Coronary artery (tissue), 2 donors: ENCODE measurements at places on chromosomes 7 and 10.

GRCh38 chr7:45197461-45197860 is 39.9 kb downstream of the RAMP3 start:
- no peak for DNase-seq

DNA sequence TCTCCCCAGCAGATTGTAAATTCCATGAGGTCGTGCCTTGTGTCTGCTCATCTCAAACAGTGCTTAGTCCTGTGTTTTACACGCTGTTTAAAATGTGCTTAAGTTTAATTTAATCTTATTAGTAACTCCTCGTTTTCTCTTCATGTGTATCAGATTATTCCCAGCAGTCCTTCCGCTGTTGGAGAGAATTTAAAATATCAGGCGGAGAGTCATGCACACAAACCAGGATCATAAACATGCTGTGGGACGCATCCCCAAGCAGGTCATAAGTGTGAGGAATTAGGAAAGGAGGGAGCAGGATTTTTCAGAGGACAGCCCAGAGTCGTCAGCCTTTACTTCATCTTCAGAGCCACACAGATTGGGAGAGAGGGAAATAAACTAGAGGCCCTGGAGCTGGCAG is 4.2 kb upstream of the SORBS1 start:
- DNase-seq, result no peak

DNA sequence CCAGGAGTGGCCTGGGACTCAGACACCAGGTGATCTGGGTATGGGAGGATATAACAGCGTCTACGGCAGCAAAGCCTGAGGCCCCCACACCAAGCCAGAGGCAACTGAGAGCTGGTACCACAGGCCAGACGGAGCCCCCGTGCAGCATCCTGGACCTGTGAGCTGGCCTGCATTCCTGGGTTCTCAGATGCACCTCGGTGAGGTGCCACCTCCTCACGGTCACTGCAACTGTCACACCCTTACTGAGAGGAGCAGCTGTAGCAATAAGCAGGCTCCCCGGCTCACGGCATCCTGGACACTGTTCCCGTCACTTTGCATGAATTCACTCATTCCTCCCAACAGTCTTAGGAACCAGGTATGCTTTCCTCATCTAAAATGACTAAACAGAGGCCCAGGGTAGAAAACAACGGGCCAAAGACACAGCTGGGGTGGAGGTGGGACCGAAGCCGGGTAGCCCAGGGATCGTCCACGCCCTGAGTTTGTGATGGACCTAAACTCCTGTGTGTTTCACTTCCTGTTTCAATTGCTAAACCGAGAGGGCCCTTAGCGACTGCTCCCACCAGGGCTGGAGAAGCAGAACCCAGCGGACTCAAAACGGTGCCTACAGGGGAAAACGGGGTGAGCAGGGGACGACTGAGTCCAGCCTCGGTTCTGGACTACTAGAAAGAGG is 98.7 kb downstream of the CTBP2 start:
- no peak for DNase-seq

- DNase-seq, result no peak
Measured at GRCh38 chr7:121480058-121480457, 84.0 kb upstream of the FAM3C start.

- DNase-seq, result no peak
Measured at GRCh38 chr10:115046686-115047236, 46.4 kb upstream of the ATRNL1 start.

DNA sequence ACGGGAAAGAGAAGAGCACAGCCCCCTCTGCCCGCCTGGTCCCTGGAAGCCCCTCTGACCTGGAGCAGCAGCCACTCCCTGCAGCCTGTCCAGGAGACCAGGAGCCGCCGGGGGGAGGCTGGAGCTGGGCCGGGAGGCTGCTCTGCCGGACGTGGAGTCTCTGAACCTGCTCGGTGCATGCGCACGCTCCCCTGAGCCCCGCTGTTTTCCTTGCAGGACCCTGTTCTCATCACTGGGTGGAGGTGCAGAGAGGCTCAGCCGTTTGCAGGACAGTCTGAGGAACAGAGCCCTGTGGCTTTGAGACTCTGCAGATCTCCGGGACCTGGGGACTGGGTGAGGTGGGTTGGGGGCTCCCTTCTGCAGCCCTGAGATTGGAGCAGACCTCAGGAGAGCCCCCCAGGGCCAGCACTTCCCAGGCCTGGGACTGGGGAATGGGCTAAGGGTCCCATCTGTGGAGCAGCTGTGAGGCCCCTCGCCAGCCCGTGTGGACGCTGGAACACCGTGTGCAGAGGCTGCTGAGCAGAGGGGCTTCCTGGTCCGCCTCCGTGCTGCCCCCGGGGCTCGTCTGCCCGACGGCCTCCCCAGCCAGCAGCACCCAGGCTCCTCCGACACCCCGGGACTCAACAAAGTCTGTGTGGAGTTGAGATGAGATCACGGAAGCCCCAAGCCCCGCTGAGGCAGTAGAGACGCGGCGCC is 48.5 kb upstream of the ADGRA1 start:
- DNase-seq, result no peak

DNA sequence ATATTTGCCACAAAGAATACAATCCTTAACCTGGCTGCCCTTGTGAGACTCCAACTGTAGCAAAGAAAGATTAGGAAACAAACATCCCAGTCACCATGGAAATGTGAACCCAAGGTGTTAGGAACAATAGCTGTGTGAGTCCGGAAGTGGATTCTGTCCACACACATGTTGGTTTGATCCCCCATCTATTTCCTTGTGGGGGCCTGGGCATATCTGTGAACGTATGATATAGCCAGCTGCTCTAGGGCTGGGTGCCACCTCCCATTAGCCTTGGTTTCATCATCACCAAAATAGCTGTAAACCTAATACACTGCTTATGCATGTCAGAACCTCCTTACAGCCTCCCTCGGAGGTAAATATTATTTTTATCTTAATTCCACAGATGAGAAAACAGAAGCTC is 26.4 kb downstream of the GRK5 start:
- no peak for DNase-seq

GRCh38 chr7:82194016-82194643 is 249.4 kb downstream of the CACNA2D1 start:
- DNase-seq, result no peak

DNA sequence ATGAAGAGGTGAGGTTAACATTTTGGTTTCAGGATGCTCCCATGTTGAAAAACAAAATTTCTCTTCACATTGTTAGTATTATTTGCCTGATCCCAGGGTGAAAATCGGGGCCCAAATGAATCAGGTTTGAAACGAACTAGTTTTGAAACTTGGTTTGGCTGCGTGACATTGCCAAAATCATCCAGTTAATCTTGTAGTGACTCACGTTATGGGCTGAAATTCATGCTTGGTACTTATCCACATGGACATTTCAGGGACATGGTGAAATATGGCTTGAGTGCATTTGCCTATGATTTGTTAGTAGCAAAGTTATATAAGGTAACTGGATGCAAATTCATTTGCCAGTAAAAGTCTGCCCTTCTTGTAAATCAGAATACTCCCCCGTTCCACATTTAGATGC is 97.3 kb downstream of the CFAP58 start:
- no peak for DNase-seq

DNA sequence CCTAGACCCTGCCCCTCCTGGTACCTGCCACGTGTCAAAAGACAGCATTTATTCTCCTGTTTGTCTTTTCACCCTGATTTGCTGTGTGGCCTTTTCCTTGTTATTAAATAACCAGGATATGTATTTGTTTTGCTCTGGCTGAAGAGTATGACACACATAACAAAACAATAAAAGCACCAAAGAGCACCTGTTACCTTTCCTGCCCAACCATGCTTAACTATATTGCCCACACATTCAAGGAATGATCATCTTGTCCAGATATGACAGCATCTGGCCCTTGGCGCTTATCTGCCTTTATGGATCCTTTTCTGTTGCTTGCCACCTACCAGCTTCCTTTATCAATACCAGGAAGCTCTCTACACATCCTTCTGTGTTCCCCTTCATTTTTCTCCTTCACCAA is 357.7 kb downstream of the FGFR2 start:
- DNase-seq, result no peak

DNA sequence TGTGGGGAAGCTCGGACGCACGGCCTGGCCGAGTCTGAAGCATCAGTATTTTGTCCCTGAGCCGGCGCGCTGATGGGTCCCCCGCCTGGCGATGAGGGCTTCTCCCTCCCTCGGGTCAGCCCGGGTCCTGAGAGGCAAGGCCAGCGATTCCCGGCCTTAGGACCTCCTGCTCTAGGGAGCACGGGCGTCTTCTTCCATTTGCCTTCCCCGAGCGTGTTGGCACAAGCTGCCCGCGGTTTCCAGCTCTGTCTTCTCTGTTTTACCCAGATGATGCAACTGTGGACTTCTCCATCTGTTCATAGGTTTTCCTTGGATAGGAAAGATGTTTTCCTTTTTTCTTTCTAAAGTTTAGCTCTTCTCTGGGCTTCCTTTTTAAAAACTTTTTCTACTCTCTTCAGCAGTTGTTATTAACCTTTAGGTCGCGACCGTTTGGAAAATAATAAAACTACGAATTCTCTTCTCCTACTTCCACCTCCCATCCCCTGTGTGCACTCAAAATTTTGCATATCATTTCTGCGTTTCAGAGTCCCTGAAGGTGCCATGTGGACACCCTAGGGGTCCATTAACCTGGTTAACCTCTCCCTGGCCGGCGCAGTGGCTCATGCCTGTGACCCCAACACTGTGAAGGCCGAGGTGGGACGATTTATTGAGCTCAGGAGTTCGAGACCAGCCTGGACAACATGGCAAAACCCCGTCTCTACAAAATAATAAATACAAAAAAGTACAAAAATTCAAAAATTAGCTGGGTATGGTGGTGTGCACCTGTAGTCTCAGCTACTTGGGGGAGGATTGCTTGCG is 1.4 kb upstream of the SLC25A28 start:
- DNase-seq, result no peak

DNA sequence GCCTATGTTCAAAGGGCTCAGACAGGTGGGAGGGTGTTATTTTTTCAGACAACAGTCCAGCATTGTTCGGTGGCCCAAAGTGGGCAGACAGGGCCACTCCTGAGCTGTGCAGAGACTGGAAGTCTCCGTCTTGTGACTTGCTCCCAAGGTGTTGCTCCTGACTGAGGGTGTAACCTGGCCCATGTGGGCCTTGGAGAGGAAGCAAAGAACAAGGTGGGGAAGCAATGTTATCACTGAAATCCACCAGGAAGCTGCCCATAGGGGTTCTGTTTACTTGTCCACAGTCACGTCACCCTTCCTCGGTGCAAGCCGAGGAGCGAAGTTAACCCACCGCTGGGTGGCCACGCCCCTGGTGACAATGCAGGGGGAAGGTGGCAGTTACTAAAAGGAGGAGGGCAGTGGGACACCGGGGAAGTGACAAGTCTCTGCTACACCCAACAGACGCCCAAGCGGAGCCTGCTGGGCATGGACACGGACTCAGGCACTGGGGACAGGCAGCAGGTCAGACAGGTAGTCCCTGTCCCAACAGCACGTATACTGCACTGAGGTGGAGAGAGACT is 311.6 kb upstream of the MKI67 start:
- no peak for DNase-seq

DNA sequence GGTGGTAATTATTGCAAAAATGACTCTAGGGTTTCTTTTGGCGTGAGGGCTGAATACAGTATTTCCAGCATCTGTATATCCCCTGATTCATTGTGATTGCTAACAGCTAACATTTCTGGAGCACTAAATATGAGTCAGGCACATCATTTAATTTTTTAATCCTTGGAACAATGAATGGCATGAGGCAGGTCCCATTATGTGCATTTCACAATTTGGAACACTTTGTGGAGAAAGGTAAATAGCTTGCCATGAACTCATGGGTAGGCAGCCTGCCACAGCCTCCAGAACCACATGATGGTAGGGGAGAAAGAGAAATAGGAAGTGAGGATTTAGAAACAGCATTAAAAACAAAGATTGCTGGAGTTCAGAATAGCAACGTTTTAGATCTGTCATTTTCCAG is 1.7 kb downstream of the NPTX2 start:
- no peak for DNase-seq

DNA sequence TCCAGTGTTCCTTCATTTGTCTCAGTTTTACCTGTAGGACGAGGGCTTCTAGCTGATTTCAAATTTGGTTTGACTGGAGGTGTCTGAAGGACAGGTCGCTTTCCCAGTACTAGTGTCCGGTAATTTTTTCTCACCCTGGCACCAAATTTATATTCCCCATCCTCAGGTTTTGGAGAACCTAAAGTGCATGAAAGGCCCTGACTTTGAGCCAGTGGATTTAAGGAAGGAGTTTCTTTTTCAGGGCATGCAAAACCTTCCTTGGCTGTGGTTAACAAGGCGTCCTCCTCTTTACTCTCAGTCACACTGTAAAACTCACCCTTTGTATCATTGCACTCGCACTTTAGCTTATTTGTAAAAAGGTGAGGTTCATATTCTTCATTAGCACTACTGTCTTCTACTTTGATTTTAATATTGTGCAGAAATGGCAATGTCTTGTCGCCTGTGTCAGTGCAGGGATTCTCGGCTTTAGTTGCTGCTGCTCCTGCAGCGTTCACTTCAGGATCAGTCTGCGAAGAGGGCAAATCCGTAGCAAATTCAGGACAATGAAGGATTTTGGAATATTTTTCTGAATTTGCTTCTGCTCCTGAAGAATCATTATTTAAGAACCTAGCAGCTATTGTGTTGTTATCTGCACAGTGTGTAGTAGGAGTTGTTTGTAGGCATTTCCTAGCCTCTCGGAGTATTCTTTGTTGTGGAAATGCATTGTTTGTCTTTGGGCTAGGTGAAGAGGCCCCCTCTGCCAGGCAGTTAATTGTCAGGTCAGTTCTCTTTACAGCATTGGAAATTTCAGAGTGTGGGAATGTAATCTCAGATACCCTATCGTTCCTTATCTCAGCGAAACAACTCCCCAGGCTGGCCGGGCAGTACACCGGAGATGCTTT is 9.9 kb downstream of the SKIDA1 start:
- no peak for DNase-seq

GRCh38 chr7:25565949-25566348 is 337.7 kb upstream of the NPVF start:
- no peak for DNase-seq

- DNase-seq, result no peak
Measured at GRCh38 chr10:95536017-95536416, 25.2 kb downstream of the SORBS1 start.

GRCh38 chr10:22657024-22657423 is 57.4 kb downstream of the PIP4K2A start:
- no peak for DNase-seq

- no peak for DNase-seq
Measured at GRCh38 chr7:41809529-41809939, 106.6 kb upstream of the INHBA start.

DNA sequence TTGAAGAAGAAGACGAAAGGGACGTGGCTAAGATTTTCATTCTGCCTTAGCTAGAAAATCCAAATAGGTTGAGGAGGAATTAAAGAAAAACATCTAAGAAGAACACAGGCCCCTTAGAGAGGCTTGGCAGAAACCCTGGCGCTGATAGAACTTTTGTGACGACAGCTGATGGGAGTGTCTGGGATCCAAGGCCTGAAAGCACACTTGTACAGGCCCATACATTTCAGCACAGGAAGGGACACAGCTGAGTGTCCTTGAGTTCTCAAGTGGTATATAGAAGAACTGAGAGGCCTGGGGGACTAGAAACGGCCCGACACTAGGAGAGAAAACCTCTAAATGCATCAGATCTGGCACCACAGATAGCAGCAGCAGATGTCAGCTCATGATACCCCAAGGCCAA is 39.5 kb downstream of the PRPS1L1 start:
- DNase-seq, result no peak
